ENCODE measurements at places on chromosomes 6 and 20. TPM values are rescaled to one million over a fixed set of nuclear protein-coding genes. Genes with fewer than 3 reads are reported as not detected.

OPRM1 gene
- not detected for total RNA-seq

GTSF1L gene
- total RNA-seq: not detected

GRCh38 chr6:90173262-90173925, 123.2 kb downstream of the BACH2 start:
- no peak for DNase-seq

C4B gene
- total RNA-seq: 4.9 TPM

STMND1 gene
- total RNA-seq: not detected

- no peak for DNase-seq
These were observed 10.1 kb downstream of the HMGCLL1 start for GRCh38 chr6:55568808-55569439.

DNA sequence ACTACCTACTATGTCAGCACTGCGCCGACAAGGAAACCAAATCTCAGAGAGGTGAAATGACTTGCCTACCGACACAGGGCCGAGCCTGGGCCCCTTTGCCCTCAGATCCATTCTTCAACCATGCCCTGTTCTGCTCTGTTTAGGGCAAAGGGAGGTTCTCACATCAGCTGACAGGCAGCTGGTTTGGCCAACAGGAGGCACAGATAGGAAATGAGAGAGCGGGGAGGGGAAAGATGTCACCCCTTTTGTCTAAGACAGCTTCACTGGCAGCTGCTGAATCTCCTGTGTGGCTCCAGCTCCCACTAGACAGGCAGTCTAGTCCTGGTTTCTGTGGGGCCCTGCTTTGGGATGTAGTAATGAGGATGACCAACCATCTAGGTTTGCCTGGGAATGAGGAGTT, 158.7 kb downstream of the TMEM200A start:
- DNase-seq: no peak

DNMT3B gene
- 1.0 TPM for total RNA-seq

DEFB113 gene
- total RNA-seq: not detected

- DNase-seq: no peak
These were observed 107.1 kb downstream of the TSHZ2 start for GRCh38 chr20:53079261-53079691.

DNA sequence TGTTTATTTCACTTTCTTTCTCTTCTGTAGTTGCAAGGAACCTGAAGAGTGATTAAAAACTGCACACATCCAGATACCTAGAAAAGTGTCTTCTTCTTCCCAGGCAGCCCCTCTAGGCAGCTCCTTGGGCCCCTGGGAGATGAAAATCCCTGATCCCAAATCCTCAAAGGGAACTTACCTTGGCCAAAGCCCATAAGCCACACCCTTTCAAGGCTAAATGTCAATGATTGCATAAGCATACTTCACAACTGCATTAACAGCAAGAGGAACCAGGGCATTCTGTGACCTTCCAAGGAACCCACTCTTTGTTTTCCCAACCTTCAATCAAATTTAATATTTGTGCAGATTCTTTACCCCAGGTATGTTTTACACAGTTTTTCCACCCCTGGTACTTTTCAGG, 4.4 kb upstream of the HMGN3 start:
- no peak for DNase-seq

DPPA5 gene
- total RNA-seq: not detected

Data from activated T-cell treated with anti-CD3 and anti-CD28 coated beads, Interleukin-2, amount 50 U/mL, for 4 hours (primary cell).